ENCODE measurements at places on chromosomes 5 and 9.

GRCh38 chr9:71854811-71855210, 56.2 kb downstream of the ABHD17B start:
- no peak for DNase-seq

DNA sequence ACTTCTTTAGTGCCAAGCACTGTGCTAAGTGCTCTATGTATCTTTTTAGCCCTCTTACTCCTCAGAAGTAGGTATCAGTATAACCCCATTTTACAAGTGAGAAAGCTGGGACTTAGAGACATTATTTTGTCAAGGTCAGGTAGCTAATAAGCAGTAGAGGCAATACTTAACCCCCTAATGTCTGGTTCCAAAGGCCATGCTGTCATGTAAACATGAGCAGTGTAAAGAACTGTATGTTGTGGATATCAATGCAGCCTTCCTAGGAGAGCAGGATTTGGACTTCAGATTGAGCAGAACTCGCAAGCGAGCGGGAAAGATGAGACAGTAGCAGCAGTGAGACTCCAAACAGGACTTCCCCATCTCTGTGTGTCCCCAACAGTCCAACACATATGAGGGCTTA, 3.6 kb upstream of the SHROOM1 start:
- no peak for DNase-seq

DNA sequence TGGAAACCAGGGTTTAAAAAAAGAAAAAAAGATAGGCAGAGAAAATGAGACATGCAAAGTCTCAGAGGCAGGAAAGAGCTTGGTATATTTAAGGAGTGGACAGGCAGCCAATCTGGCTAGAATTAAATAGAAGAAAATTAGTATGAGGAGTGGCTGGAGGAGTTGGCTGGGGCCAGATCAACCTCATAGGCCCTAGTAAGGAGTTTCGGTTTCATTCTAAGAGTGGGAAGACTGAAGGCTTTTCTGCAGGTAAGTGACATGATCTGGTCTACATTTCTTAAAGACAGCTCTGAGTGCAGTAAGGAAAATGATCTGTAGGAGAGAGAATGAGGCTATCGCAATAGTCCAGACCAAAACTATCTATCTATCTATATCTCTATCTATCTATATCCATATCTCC, 27.5 kb downstream of the ADRB2 start:
- no peak for DNase-seq

- no peak for DNase-seq
Measured at GRCh38 chr5:180469586-180469865, 24.7 kb upstream of the CNOT6 start.

DNA sequence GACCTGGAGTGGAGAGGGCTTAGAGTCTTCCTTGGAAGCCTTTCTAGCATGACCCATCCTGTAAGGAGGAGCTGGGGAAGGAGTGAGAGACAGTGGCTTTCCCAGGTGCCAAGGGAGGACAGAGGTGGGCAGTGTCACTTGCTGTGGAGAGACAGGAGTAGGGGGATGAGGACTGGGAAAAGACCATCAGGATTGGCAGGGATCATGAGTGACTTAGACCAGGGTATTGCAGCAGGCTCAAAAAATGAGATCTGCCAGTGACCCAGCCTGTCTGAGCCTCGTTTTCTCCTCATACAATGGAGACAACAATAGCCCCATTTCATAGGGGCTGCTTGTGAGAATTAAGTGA, 2.4 kb downstream of the TMOD1 start:
- DNase-seq = no peak

GRCh38 chr5:16489322-16489791, 23.8 kb upstream of the ZNF622 start:
- DNase-seq = peak; percentile 39

DNA sequence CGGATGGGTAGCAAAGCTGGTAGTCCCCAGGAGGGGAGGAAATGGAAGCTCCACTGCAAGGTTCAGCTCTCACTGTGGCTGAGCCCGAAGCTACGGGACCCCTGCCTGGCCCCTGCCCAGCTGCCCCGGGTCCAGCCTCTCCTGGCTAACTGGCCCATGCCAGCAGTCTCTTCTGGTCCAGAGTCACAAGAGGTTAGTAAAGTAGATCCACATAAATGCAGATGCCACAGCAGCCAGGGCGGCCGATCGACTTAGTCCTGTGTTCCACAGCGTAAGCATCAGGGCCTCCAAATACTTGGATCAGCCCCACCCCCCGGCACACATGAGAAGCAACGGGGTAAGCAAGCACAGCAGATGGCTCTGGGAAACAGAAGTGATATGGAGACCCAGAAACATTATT, 42.1 kb downstream of the MRPL36 start:
- DNase-seq = no peak

- DNase-seq = no peak
Measured at GRCh38 chr5:72835633-72836032, 19.2 kb downstream of the TNPO1 start.

- DNase-seq = no peak
Measured at GRCh38 chr9:128153060-128153946, 4.0 kb downstream of the LCN2 start.

GRCh38 chr5:37847978-37848425, 8.2 kb upstream of the GDNF start:
- DNase-seq = no peak

- DNase-seq = no peak
Measured at GRCh38 chr9:84867186-84867585, 197.7 kb downstream of the NTRK2 start.

GRCh38 chr5:6736524-6737042, 23.4 kb downstream of the TENT4A start:
- no peak for DNase-seq

GRCh38 chr9:96219026-96219899, 82.7 kb downstream of the HSD17B3 start:
- DNase-seq = no peak

DNA sequence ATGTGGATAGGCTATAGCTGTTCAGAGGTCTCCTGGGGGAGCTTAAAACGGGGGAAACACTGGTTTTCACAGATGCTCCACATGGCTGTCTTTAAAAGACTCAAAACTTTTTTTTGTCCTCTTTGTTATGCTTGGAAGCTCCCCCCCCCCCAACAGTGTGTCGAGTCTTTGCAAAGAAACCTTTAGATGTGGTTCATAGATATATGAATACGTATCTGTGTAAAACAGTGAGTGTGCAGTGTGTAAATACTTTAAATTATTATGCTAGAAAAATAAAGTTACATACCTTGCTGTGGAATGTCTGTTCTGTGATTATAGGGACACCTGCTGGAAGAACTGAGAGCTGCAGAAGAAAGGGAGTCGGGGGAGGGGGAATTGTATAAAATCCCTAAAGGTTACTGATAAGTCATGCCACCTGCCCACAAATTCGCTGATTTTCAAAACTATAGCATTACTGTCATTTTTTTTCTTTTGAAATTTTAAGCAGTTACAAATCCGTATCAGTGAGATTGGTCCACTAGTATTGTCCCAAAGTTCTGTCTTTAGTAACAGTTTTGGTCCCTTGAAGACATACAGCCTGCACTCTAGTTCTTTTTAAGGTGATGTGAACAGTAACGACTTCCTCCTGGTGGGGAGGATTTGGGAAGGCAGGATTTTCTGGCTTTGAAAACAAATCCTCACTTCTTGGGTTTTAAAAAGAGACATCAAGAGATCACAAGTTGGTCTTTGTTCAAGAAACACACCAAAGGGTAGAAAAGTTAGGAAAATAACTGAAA, 22.9 kb downstream of the RGMB start:
- DNase-seq = no peak

GRCh38 chr9:127102176-127102575, 20.3 kb downstream of the ANGPTL2 start:
- no peak for DNase-seq

- no peak for DNase-seq
Measured at GRCh38 chr5:14708551-14708950, 44.0 kb downstream of the OTULIN start.

GRCh38 chr9:5569409-5569808, 59.1 kb downstream of the PDCD1LG2 start:
- no peak for DNase-seq

- DNase-seq = no peak
Measured at GRCh38 chr5:143026380-143026779, 256.2 kb downstream of the ARHGAP26 start.

GRCh38 chr9:101117161-101117560, 88.6 kb downstream of the PLPPR1 start:
- no peak for DNase-seq

- DNase-seq = no peak
Measured at GRCh38 chr5:140996060-140996459, 29.8 kb downstream of the PCDHAC2 start.

- DNase-seq = no peak
Measured at GRCh38 chr5:173800340-173800739, 87.8 kb upstream of the CPEB4 start.

- peak; percentile 57 for DNase-seq
Measured at GRCh38 chr9:108186642-108187395, 669.0 kb downstream of the ACTL7B start.

- DNase-seq = no peak
Measured at GRCh38 chr9:92709954-92710353, 40.0 kb upstream of the IPPK start.

DNA sequence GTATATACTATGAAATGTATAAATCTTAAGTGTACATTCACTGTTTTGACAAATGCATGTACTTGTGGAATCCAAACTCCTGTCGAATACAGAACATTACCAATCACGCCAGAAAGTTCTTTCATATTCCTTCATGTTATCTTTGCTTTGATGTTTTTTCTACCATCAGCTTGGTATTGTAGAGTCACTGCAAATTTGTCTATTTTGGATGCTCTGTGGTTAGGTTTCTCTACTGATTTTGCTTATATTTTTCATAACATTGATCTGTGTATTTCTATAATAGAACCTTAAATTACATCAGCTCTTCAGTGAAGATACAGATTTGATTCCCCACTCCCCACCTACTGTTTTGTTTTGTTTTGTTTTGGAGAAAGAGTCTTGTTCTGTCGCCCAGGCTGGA, 30.8 kb downstream of the HABP4 start:
- DNase-seq = no peak

DNA sequence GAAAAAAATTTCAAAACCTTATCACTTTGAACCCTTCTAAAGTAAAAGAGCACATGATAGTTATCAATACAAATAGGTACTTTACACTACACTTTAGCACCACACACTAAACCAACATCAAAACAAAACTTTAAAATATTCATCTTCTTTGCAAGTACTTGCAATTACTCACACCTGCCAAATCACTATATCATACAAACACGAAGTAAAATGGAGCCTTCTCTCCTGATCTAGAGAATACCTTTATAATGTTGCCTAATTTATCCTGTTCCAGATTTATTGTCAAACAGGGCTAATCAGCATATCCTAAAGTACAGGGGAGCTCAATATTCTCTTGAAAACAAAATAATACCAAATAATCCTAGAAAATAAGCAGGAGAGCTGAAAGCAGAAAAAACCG, 3.0 kb downstream of the RNF145 start:
- no peak for DNase-seq

- no peak for DNase-seq
Measured at GRCh38 chr9:87073692-87074091, 126.4 kb upstream of the GAS1 start.

DNA sequence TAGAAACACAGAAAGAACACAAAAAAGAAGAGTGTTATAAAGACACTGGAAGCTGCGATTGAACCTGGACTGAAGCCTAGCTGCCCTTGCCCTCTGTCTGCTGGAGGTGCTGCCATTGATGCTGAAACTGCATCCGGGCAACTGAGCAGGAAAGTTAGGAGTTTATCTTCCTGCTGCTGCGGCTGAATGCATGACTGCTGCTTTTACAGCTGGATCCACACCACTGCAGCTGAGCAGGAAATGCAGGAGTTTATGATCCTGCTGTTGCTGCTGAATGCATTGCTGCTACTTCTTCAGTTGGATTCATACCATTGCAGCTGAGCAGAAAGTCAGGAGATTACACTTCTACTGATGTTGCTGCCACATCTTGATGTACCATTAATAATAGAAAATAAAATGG, 21.8 kb upstream of the JAKMIP2 start:
- DNase-seq = no peak

DNA sequence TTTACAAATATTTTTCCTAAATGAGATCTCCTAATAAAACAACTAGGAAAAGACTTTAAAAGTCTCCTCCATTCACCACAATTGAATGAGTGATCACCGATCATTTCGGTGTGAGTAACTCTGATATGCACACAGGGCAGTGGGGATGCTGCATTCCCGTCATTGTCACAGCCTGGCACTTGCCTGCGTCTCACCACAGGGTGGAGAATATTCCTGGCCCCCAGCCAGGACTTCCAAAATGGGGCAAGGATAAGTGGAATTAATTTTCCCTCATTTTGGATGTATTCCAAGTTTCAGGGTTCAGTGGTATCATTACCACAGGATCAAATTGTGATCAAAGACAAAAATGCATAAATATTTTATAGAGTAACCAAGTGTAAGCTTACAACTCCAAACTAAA, 107.1 kb downstream of the CTNND2 start:
- DNase-seq = no peak

DNA sequence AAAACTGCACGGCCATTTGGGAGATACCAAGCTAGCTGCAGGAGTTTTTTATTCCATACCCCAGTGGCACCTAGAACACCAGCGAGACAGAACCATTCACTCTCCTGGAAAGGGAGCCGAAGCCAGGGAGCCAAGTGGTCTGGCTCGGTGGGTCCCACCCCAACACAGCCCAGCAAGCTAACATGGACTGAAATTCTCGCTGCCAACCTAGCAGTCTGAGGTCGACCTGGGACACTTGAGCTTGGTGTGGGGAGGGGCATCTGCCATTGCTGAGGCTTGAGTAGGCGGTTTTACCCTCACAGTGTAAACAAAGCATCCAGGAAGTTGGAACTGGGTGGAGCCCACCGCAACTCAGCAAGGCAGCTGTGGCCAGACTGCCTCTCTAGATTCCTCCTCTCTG, 108.9 kb upstream of the CHD1 start:
- DNase-seq = no peak

DNA sequence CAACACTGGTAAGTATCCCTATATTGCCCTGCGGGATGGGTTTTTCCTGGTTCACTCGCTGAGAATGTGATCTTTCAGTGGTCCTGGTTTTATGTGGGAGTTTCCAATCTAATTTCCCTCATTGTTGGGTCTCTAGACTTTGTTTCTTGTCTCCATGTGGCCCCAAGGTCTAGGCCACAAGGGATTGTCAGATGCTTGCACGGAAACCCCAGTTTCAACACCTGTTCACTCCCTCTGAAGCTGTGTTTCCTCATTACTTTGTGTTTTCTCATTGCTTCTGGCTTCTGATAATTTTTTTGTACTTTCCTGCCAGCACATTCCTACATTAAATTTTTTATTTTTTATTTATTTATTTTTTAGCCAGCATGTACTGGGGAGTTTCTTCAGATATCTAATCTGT, 191.5 kb downstream of the TTLL11 start:
- DNase-seq = no peak

All from astrocyte of the cerebellum (primary cell).